ENCODE measurements at places on chromosomes 16 and 17.

DNA sequence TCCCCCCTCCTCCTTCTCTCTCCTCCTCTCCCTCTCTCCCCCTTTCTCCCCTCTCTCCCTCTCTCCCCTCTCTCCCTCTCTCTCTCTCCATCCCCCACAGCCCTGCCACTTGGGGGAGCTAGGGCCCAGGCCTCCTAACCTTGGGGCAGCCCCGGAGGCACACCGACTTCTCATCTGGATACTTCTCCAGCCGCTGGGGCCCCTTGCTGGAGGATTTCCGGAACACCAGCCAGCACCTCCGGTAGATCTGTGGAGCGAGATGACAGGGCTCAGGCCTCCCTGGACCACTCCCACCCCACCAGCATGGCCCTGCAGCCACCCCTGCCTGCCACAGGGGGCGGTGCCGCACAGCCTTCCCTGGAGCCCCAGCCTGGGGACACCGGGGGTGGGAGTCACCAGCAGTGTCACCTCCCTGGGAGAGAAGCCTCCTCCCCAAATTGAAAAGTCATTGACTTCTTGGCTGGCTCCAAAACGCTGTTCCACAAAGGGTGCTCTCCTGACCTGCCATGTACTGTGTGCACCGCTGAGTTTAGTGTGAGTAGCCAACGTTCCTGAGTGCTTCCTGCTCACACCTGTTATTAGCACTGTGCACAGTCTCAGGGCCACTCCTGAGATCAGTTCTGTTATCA is 10.5 kb downstream of the DOK4 start:
- DNase-seq: peak; percentile 71

DNA sequence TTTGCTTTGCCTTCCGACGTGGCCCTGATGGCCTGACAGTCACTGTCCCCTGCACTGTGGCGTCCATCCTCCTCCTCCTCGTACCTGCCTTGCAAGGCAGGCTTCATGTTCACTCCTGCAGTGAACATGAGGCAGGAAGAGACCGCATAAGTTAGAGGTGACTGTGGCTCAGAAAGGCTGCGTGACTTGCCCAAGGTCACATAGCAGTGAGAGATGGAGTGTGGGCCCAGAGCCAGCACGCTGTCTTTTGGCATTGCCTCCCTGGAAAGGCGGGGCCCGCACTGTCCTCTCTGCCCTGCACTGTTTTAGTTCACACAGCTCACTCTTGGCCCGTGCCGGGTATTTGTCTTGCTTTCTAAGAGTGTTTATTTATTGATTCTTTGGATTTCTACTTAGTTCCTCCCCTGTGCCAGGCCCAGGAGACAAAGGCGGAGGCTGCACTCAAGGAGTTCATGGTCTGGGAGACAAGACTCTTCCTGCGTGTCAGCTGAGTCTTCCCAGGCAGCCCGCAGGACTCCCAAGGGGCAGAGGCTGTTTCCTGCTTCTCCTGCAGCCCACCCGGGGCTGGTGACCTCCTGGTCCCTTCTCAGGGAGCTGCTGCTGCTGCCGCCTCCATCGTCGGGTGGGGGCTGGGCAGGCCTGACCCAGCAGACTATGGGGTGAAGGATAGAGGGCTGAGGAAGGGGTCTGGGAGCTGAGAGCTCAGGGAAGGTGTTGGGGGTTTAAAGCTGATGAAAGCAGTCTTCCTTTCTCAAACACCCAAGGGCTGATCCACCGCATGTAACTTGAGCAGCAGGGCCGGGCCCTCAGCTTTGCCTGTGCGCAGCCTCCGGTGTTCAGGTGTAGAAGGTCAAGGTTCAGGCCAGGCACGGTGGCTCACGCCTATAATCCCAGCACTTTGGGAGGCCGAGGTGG is 12.7 kb downstream of the CYGB start:
- DNase-seq: no peak

DNA sequence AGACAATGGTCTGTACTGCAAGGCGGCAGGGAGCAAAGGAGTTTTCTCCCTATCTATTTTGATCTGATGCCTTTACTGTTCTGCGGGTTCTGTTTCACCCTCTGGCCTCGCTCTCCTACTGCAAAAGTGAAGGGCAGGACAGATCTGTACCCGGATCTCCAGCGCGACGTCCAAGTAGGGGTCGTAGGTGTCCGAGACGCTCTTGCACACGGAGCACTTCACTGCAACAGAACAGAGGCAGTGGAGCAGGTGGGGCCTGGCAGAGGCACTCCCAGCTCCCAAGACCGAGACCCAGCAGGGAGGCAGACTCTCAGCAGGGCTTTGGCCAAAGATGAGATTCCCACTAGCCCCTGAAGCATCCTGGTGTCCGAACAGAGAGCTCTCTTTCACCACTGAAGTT is 19.8 kb downstream of the USP36 start:
- no peak for DNase-seq

DNA sequence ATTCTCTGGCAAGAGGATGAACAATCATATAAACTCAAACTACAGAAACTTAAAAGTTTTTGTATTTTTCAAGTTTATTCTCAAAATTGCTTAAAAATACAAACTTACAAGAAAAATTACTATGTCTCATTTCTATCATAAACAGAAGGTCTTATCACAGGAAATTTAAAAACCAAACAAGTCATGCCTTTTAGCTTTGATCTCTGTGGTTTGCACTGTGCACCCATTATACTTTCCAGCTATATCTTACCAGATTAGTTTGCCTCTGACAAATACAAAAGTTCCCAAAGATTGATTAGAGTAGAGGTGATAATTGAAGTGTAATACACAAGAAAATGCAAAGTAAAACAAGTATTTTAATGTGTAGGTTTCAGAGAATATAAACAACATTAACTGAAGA is 117.4 kb downstream of the MYO1D start:
- DNase-seq: no peak

DNA sequence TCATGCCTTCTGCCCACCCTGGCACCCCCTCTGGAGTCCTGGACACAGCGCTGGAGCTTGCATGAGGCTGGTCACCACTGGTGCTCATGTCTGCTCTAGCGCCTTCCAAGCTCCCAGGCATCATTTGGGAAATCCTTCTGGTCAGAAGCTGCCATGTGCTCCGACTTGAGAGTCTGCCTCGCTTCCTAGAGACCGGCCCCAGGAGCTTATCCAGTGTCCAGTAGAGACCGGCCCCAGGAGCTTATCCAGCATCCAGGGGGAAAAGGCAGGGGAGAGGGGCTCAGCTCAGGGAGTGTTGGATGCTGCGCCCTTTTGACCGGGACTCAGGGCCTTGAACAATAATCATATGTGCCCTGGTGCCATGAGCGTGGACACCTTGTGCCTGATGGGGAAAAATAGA is 106.3 kb downstream of the RAP1GAP2 start:
- no peak for DNase-seq

GRCh38 chr17:34243364-34244320 is 11.4 kb upstream of the CCL2 start:
- no peak for DNase-seq

DNA sequence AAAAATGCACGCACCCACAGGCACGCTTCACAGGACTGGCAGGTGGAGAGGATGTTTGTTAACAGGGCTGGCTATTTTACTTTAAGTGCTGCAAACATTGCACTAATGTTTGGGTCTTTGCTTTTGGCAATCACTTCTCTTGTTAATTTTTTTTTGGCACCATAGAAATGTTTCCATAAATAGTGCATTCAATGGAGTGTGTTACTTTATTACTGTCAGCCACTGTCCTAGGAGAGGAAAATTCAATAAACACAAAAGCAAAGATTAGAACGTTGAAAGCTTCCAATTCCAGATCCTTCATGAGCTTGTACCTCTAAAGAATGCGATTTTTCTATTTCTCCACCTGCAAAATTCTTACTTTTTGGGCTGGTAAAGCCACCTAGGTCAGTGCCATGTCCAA is 743.5 kb downstream of the WWOX start:
- DNase-seq: no peak

GRCh38 chr16:9948933-9949332 is 233.3 kb downstream of the GRIN2A start:
- DNase-seq: no peak

GRCh38 chr16:80323187-80323807 is 217.5 kb upstream of the DYNLRB2 start:
- no peak for DNase-seq

DNA sequence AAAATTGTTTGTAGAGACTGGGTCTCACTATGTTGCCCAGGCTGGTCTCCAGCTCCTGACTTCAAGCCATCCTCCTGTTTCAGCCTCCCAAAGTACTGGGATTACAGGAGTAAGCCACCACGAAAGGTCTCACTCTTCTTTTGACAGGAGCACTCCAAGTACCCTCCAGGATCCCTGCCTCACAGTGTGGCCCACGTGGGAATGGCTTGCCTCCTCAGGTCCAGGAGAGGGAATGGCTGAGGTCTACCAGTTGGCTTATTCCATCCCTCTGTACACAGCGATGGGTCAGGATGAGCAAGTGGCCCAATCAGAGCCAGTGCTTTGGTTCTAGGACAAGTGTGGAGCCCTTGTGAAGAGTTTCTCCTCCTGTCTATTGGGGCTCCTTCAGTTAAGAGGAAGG is 73.7 kb upstream of the ZNF423 start:
- DNase-seq: no peak

DNA sequence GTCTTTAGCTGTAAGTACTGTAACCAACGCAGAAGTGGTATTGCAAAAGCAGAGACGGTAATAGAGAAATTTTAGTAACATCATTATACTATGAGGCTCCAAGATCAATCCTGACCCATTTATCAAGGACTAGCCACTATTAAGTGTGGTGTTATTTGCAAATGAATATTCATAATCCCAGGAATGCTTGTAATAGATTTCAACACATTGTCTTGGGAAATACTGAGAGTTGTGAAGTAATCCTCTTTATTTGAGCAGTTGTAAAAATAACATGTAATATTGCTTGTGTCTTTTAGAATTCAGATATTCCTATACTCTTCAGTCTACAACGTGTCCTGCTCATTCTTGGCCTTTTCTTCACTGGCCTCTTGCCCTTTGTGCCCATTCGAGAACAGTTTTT is 46.4 kb downstream of the GDPD1 start:
- no peak for DNase-seq

- DNase-seq: no peak
These were observed 19.3 kb downstream of the CYB5D2 start for GRCh38 chr17:4162321-4162720.

- no peak for DNase-seq
These were observed 7.7 kb upstream of the KCNH6 start for GRCh38 chr17:63515426-63515825.

- DNase-seq: no peak
These were observed 20.1 kb downstream of the CPNE2 start for GRCh38 chr16:57112403-57113041.

- DNase-seq: no peak
These were observed 20.1 kb downstream of the HMOX2 start for GRCh38 chr16:4496305-4496704.

DNA sequence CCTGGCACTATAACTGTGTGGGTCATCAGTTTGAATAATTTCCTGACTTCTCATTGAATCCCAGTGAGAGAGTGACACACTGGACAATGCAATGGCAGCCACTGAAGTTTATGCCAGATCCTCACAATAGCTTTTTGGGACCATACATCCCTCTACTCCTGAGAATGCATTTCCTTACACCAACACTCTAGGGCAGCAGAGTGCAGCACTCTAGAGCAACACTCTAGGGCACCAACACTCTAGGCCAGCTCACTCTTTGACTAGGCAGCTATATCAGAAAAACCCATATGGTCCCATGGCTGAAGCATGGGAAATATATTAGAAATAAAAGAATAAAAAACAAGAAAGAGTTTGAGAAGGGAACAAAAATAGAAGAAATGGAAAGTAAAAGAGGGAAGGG is 309.2 kb downstream of the MAP2K6 start:
- no peak for DNase-seq

- DNase-seq: no peak
These were observed 5.8 kb downstream of the CBX8 start for GRCh38 chr17:79790805-79791734.

DNA sequence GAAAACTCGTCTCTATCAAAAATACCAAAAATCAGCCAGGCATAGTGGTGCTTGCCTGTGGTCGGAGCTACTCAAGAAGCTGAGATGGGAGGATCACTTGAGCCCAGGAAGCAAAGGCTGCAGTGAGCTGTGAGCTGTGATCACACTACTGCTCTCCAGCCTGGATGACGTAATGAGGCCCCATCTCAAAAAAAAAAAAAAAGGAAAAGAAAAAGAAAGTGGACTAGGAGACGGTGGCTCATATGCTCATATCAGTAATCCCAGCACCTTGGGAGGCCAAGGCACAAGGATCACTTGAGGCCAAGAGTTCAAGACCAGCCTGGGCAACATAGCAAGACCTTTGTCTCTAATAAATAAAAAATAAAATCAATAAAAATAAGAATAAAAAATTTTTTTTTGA is 8.8 kb upstream of the SUMO2 start:
- no peak for DNase-seq

DNA sequence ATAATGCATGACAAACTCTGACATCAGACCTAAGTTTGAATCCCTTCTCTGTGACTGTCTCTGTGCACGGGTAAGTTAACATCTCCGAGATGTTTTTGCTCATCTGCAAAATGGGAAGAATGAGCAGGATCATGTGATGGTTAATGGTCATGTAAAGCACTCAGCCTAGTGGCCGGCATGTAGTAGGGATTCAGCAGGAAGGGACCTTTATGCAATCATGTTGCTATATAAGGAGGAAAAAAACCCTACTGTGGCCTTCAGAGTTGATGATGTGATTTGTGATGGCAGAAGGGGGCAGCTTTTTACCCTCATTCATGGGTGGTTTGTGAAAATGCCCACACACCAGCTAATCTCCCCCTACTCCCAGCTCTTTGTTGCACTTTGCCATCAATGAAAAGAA is 24.1 kb downstream of the CLEC16A start:
- no peak for DNase-seq

DNA sequence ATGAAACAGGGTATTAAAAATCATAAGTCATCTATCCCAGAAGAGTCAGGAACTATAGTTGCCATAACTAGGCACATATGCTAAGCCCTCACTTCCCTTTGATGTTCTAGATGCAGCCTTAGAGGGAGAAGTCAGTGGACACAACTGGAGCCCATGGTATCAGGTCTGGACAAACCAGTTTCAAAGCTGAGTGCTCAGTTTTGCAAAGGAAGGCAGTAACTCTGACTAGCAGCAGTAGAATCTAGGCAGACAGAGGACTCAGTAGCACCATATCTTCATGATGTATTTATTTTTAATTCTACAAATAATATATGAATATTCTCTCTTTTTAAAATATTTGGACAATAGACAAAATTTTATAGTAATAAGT is 11.7 kb upstream of the FAM20A start:
- no peak for DNase-seq

- no peak for DNase-seq
These were observed 207.1 kb upstream of the ZFHX3 start for GRCh38 chr16:73255031-73255430.

- peak; percentile 57 for DNase-seq
These were observed 18.0 kb upstream of the ASGR2 start for GRCh38 chr17:7132511-7133094.

GRCh38 chr16:15970202-15970601 is 20.8 kb downstream of the ABCC1 start:
- DNase-seq: no peak

GRCh38 chr17:43745541-43745940 is 13.1 kb downstream of the SOST start:
- no peak for DNase-seq

Measured in activated CD4-positive, alpha-beta T cell treated with anti-CD3 and anti-CD28 coated beads for 4 hours (primary cell).